ENCODE measurements at places on chromosomes 6 and 20.

DNA sequence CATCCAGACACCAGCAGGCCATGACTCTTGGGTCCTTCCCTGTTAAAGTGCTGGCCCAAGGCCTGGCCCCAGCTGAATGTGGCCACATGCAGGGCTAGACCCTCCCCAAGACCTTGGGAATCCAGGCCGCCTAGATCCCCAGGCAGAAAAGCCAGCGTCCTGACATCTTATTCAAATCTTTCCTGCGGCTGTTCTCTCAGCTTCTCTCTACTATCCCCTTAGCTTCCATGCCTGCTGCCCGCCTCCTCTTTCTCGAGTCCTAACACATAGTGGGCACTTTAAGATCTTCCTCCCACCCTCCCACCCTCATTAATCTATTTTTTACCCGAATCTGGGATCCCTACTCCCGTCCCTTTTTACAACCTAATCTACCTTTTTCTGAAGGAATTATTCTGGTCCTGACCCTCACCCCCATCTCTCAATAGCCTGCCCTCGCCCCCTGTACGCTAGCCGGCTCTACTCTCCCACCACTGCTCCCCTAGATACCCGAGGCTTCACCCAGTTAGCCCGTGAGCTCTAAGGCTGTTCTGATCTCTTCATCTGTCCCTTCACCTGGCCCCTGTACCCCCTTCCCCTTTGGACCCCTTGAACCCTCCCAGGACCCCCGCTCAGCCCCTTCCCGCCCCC is at the start of gene CCHCR1:
CCHCR1 (minus strand) TSS at position 290 of the 627 bp plus-strand sequence; CDS start at position 88, 202 bp downstream.
- DNase-seq, result no peak

- DNase-seq, result no peak
Observed at GRCh38 chr6:170512249-170512648, 40.9 kb downstream of the PSMB1 start.

GRCh38 chr6:18507561-18507960 is 120.4 kb downstream of the RNF144B start:
- DNase-seq, result no peak

DNA sequence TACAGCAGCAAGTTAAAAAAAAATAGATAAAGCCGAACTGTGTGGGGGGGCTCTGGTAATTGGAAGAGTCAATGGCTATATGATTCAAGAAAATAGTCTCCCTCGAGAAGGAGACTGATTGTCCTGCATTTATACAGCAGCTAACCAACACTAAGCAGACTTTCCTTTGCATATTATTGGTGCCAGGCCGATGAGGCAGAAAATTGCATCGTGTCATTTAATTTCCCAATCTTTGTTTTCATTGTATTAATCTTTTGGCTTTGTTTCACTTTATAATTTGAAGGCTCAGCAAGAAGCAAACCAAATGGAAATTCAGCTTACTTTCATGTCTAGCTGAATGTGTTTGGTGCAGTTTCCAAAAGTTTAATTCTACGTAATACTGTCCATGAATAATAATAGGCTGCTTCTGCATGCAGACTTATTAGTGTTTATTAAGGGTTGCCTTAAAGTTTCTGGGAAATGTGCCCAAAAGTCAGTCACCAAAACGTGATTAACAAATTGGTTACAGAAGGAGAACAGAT is 258.5 kb downstream of the HACE1 start:
- DNase-seq, result no peak

GRCh38 chr20:49677777-49678758 is 35.6 kb downstream of the B4GALT5 start:
- DNase-seq, result no peak

DNA sequence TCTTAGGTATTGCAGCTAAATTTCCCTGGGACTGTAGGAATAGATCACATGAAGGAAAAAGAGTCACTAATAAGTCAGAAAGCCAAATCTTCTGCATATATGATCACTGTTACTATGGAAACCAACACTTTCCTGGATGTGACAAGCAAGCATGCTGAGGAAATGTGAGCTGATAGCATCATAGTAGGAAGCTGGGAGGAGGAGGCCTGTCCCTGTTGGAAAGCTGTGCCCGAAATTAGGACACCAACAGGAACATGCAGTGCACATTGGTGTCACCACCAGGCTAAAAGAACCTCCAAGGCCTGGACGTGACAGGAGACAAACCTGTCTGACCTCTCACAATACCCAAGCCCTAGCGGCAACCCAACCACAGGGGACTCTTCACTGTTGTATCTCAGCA is 181.9 kb upstream of the PCSK2 start:
- no peak for DNase-seq

- no peak for DNase-seq
Observed at GRCh38 chr6:3382326-3383279, 74.2 kb downstream of the SLC22A23 start.

DNA sequence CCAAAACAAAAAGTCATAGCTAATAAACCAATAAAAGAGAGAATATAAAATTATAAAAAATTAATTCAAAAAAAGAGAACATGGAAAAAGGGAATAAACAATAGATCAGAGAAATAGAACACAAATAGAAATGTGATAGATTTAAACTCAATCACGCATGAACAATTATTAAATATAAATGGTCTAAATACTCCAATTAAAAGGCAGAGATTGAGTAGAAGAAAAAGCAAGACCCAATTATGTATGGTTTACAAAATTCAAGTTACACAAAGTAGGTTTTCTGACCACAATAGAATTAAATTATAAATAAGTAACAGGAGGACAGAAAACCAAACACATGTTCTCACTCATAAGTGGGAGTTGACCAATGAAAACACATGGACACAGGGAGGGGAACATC is 36.4 kb upstream of the MAN1A1 start:
- DNase-seq, result no peak

DNA sequence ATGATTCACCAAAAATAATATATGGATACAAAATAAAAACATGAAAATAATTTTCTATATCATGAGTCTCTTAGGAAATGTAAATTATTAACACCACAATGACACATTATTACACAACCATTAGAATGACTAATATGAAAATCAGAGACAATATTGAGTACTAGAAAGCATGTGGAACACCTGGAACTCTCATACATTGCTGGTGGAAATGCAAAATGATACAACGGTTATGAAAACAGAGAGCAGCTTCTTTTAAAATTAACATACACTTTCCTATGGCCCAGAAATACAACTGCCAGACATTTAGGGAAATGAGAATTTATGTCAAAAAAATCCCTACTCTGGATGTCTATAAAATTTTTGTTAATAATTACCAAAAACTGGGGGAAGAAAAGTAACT is 853.3 kb upstream of the MAN1A1 start:
- no peak for DNase-seq

DNA sequence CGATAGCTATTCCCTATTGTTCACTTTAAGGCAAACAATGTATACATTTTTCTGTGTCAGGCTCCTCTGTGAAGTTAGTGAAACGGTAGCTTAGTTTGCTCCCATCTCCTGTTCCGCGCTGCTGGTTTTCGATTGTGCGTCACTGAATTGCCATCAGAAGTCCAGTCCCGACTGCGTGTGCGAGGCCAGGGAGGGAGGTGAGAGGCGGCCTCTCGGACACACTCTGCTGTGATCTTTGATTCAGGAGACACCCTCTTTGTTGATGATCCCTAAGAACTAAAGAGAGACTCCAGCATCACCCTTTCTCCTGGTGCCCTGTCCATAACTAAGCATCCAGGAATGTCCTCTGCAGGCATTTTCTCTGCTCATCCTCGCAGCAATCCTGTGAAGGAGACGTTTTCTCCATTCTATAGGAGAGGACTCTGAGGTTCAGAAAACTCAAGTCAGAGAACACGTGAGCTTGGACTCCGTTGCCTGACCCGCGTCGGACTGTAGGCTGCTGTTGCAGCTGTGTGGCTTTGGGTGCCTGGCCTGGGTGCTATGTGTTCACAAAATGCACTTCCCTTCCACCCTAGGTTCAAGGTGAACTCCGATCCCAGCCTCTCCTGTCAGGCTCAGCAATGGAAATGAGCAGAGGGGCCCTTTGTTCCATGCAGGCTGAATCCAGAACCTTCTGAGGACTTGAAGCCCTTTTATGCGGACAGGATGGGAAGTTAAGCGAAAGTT is 24.1 kb upstream of the UNC93A start:
- DNase-seq, result no peak

DNA sequence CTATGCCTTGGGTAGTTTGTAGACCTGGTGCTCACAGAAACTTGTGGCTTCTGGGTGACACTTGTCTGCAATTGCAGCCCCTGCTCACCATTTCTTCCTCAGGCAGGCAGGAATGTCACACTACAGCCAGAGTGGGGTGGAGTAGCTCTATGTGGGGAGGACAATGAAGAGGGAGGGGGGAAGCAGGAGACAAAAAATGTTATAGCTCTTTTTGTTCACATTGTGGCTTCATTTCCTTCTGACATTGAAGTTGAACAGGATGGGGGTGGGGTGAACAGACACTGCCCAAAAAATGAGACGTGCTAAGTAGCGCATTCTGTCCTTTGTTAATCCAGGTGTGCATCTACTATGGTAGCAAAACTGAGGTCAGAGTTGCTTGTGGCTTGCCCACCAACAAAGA is at the start of gene THEMIS:
THEMIS (minus strand) TSS at position 124 of the 400 bp plus-strand sequence. CDS start 126 bp downstream, outside the sequence.
- no peak for DNase-seq

- DNase-seq, result no peak
Observed at GRCh38 chr6:141110481-141110880, 1022.2 kb upstream of the GJE1 start.
